ENCODE measurements at places on chromosomes 7 and 10.

- DNase-seq: no peak
Observed at GRCh38 chr10:13347500-13348156, 465 bp downstream of the SEPHS1 start.

GRCh38 chr7:81267508-81267907 is 348.7 kb upstream of the SEMA3C start:
- no peak for DNase-seq

DNA sequence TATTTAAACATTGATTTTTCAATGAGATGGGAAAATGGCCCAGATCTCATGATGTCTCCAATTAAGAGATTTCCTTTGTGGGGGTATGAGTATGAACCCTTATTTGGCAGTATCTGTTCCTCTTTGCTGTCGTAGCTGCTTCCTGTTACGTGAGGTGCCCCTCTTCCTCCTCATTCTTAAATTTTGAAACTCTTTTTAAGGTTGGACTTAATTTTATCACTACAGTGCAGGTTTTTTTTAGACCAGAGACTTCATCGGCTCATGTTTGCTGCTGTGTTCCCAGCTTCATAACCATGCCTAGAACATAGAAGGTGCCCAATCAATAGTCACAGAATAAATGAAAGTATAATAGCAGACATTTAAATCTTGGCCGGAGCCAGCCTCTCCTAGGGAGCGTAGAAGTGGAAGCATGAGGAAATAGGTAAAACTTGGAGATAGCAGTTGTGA is 2.4 kb downstream of the MIOS start:
- DNase-seq: no peak

DNA sequence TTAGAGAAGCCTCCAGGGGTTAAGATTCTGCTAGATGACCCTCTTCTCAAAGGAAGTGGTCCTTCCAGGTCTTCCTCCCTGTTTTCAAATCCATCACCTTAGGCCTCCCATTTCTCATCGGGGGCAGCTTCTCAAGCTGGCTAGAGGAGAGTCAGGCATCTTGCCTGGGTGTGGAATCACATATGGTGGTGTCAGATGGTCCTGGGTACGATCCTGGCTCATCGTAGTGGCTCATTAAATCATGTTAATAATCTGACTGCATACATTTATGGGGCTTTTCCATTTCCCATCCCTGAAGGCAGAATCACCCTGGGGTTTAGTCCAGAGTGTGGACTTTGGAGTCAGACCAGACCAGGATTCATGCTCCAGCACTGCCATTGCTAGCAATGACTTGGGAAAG is 132.6 kb downstream of the RPS24 start:
- no peak for DNase-seq

- DNase-seq: no peak
Observed at GRCh38 chr7:127770885-127771284, 118.9 kb downstream of the SND1 start.
